IMR-90 (cell line): ENCODE measurements at places on chromosomes 2 and 18. TPM values are rescaled to one million over a fixed set of nuclear protein-coding genes. Genes with fewer than 3 reads are reported as not detected.

GRCh38 chr2:158772306-158773078 lies 22.6 kb upstream of the DAPL1 start:
- no peak for DNase-seq

- peak; percentile 93 for DNase-seq
Measured at GRCh38 chr2:227870710-227871374, 589 bp upstream of the DAW1 start.

- no peak for DNase-seq
Measured at GRCh38 chr18:11146238-11146946, 3.0 kb downstream of the PIEZO2 start.

GRCh38 chr2:238021327-238021726 lies 39.5 kb upstream of the SCLY start:
- DNase-seq = peak; percentile 59

- DNase-seq = peak; percentile 34
Measured at GRCh38 chr2:120347396-120348060, 1.6 kb downstream of the INHBB start.

DNA sequence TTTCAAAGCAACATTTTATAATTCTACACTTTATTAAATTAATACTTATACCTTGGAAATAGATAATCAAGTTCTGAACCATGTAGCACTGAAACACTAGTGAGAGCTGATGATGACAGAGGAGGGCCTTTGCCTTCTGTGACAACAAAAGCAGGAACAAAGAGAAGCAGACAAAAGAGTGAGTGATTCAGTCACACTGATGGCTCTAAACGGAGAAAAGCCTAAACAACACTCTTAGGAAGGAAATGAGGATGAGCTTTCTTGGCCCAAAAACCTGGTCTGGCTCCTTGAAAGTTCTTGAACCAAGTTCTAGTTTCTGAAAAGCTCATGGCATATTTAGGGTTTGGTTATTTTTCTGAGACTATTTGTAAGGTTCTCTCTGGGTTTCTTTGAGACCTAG lies 271.9 kb downstream of the DPP10 start:
- DNase-seq = no peak

- DNase-seq = peak; percentile 40
Measured at GRCh38 chr2:197264332-197264731, 46.2 kb downstream of the ANKRD44 start.

- DNase-seq = no peak
Measured at GRCh38 chr2:70888366-70888922, 47.3 kb upstream of the ATP6V1B1 start.

DNA sequence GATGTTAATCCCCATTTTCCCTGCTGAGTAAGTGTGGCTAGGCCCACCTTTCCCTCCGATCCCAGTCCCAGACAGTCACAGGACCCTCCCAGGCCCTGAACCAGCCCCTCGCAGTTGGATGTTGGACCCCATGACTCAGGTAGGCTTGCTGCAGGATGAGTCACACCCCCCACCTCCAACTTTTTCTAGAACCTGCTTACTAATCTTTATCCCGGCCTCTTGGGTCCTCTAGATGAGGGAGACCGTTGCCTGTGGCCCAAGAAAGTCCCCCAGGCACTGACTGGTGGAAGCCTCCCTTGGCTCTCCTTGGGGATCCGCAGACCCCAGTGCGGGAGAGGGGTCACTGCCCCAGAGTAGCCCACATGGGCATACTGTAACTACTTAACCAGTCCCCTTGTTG lies 98.5 kb downstream of the SMAD7 start:
- peak; percentile 46 for DNase-seq

- no peak for DNase-seq
Measured at GRCh38 chr2:47799031-47799609, 16.2 kb downstream of the MSH6 start.

GRCh38 chr18:58101291-58101794 lies 57.3 kb downstream of the NEDD4L start:
- DNase-seq = no peak

GRCh38 chr18:66160007-66160406 lies 409.2 kb downstream of the CDH7 start:
- no peak for DNase-seq

DNA sequence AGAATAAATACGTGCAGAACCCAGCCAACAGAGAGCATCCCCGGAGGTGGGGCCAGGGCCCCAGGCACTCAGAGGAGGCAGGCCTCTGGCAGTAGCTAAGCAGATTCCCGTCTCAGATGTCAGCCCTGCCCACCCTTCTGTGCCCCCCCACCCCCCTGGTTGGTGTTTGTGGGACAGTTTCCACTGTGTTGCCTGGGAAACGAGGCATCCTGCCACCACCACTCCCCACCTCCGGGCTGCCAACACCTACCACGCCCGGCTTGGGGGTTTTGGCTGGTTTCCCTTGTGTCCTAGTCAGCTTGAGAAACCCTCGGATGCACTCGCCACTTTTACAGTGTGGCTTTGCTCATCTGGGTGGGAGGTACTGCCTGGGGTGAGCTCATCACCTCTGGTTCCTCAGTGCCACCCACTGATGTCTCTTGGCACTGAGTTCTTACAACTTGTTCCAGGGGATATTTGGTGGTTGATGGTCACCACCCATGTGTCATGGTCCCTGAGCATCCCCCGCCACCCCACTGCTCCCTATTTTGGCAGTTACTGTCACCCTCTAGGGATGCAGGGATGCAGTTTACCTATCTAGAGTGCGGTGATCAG lies 72.4 kb upstream of the YWHAQ start:
- DNase-seq = peak; percentile 71

DNA sequence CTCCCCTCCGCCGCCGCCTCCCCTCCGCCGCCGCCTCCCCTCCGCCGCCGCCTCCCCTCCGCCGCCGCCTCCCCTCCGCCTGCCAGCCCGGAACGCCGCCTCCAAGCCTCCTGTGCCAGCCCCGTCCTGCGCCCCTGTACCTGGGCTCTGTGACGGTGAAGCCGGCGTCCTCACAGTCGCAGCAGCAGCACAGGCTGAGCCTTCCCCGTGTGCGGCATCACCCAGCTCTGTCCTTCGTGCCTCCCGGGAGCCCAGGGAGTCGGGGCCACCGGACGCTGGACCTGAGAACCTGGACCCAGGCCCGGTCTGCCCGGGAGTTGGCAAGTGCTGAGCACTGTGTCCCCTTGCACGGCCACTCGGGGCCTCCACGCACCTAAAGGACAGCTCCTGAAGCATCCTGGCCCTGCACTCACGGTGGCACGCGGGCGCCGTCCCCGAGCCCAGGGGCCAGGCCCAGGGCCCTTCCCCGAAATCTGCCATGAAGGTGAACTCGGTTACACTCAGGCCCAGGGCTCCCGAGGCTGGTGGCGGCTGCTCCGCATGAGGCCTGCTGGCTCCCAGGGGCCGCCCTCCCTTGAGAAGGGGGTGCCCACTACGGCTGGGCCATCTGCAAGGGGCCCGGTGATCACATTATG lies 32.9 kb downstream of the RTP5 start:
- DNase-seq = no peak

- DNase-seq = no peak
Measured at GRCh38 chr18:44778788-44779187, 98.1 kb downstream of the SETBP1 start.

- peak; percentile 71 for DNase-seq
Measured at GRCh38 chr2:237968048-237968862, 1.4 kb downstream of the UBE2F start.

DNA sequence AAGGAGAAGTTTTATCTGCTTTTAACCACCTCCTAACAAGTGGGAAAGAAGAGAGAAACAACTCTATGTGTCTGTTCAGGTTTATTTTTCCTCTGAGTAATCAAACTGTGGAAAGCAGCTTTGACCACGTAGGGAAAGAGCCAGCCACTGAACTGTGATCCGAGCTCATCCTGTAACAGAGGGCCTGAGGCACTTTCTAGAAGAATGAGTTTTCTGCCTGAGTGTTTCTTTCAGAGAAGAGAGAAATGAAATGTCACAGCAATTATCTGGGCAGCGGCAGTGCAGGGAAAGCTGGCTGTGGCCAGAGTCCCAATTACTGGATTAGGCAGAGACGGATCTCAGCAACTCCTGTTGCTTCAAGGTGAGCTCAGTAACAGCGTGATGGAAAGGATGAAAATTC lies 151.9 kb downstream of the CD226 start:
- DNase-seq = peak; percentile 62

- DNase-seq = peak; percentile 72
Measured at GRCh38 chr18:63444580-63444979, 22.3 kb upstream of the VPS4B start.

- peak; percentile 54 for DNase-seq
Measured at GRCh38 chr2:159713631-159714246, 1.4 kb downstream of the MARCHF7 start.

DNA sequence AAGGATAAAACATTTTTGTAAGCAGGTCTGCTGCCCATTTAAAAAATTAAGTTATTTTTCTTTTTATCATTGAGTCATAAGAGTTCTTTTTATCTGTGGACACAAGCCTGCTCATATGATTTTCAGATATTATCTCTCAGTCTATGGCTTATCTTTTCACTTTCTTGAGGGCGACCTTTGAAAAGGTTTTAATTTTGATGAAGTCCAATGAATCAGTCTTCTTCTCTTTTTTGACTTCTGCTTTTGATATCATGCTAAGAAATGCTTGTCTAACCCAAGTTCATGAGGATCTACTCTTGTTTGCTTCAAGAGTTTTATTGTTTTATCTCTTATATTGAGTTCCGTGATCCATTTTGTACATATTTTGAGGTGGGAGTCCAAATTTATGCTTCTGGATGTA lies 36.5 kb downstream of the PSMD14 start:
- DNase-seq = no peak

GRCh38 chr2:5546181-5546580 lies 146.0 kb upstream of the SOX11 start:
- DNase-seq = peak; percentile 31

DNA sequence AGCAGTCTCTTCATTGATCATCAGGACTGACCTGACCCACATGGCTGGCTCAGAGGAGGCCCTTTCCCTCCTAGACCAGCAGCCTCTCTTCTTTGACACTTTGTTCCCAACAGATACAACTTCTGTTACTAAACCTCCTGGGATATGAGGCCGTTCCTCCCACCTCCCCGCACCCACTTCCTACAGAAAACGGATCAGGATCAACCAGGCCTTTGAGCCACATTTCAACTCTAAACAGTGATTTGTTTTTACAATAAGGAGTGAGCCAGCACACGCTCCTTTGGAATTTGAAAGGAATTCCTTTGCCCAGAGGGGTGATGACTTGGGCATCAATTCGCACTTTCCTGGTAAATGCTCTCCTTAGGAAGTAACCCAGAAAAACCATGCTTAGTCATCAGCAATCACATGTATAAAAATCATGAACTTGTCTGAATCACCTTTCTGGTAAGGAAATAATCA lies 180.4 kb downstream of the FAM124B start:
- peak; percentile 93 for DNase-seq

- DNase-seq = no peak
Measured at GRCh38 chr2:55901941-55902340, 21.6 kb downstream of the EFEMP1 start.

GRCh38 chr2:4914551-4914950 lies 777.6 kb upstream of the SOX11 start:
- no peak for DNase-seq

DNA sequence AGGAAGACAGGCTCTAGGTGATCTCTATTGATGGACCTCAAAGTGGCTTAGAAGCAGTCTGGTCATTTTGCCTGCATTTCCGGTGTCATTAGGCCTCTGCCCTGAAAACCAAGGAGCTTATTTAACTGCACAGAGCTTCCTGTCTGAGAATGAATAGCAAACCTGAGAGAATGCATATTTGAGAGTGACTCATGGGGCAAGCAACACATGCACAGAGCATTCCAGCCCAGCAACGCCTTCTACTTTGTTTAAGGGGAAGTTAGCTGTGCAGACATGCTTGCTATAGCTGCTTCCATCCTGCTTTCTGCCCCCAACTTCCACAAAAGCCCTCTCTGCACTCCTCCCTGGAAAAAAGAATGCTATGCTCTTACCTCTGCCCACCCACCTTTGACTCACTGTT lies 232.8 kb downstream of the GRB14 start:
- DNase-seq = peak; percentile 63

DNA sequence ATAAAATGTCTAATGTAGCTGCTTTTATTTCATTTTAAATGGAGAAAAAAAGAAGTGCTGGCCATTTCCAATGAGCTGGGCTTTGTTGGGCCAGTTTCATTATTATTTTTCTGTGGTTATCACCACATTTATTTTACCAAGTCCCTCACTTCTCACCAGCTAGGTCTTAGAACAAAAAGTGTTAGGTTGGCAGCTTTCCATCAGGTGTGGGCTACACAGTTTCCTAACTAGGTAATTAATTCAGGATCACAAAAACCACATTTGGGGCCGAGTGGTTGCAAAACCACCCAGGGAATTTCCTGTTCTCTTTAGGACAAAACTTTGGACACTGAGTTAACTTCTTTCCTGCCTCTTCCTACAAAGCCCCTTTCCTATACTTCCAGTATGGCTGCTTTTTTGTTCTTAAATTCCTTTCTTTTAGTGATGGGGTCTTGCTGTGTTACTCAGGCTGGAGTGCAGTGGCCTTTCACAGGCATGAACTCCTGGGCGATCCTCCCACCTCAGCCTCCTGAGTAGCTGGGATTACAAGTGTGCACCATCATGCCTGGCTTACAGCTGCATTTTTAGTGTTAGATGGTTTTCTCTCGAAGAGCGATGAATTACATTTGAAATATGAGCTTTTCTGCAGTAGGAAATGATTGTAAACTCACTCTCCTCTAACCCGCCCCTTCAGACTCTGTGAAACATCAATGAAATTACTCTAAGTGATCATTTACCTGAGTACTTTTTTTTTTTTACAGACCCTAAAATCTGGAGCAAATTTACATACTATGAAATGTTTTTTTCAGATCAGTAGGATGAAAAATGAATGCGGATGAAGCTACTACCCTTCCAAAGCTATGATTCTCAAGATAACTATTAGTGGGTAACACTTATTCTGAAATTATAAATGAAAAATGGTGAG lies 2.6 kb upstream of the ZFP36L2 start:
- no peak for DNase-seq

DNA sequence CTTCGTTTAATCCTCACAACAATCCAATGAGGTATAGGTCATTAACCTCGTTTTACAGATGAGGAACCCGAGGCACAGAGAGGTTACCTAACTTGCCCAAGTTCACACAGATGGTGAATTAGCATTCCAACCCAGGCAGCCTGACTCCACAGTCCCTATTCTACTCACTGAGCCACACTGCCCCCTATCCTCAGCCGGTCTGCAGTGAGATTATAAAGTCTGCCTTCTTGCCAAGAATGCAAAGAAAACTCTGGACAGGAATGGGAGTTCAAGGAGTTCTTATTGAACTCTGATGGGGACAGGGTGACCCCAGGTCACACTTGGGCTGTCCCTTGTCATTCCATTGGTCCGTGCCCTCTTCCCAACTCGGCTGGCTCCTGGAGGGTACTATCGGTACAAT lies 118.1 kb upstream of the MSH6 start:
- DNase-seq = no peak

Gene ATG9A
- polyA plus RNA-seq = 58.3 and 59.7 TPM in 2 replicates

Gene C2orf15
- not detected in 2 replicates for polyA plus RNA-seq

Gene MARCHF4
- 12.0 and 12.9 TPM in 2 replicates for polyA plus RNA-seq

Gene HES6
- polyA plus RNA-seq = 3.3 TPM in 2 replicates

Gene C1QL2
- not detected in 2 replicates for polyA plus RNA-seq

Gene BCL11A
- polyA plus RNA-seq = 1.0 and 1.2 TPM in 2 replicates

Gene GYPC
- 96.3 and 103 TPM in 2 replicates for polyA plus RNA-seq

Gene C2orf80
- polyA plus RNA-seq = not detected in 2 replicates

Gene MALL
- 1.2 and 1.6 TPM in 2 replicates for polyA plus RNA-seq

Gene GAREM1
- 1.4 and 1.7 TPM in 2 replicates for polyA plus RNA-seq

Gene MAL
- not detected in 2 replicates for polyA plus RNA-seq

Gene PROM2
- polyA plus RNA-seq = 0.26 and 0.65 TPM in 2 replicates

Gene RELCH
- 9.5 and 14.4 TPM in 2 replicates for polyA plus RNA-seq

Gene CRYGD
- polyA plus RNA-seq = not detected in 2 replicates

Gene NYAP2
- polyA plus RNA-seq = not detected in 2 replicates
